Choroid plexus epithelial cell (primary cell): ENCODE measurements at places on chromosomes 5 and 9.
A peak's percentile ranks its signal among the peaks of the same experiment; 100 is the strongest.

- no peak for DNase-seq
These were observed 111.2 kb upstream of the IER5L start for GRCh38 chr9:129289131-129289731.

DNA sequence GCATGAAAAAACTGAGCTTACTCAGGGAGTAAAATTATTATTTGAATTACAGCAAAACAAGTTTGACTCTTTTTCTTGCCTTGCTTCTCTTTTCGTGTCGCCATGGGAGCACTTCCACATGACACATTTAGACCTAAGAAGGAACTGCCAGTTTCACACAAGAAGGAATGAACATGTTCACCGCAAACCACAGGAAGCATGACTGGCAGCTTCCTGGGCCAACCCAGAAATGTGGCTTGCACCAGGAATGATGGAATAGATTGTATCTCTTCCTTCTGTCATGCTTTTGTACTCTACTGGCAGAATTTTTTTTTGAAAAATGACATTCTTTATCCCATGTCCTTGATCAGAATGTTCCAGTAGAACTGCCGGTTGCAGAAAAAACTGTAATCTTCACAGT lies 32.9 kb upstream of the MAN2A1 start:
- peak; percentile 80 for DNase-seq

GRCh38 chr5:43245724-43246385 lies 53.8 kb downstream of the NIM1K start:
- no peak for DNase-seq

- no peak for DNase-seq
These were observed 617.9 kb upstream of the CDH18 start for GRCh38 chr5:20605732-20606525.

GRCh38 chr5:140169410-140169809 lies 5.6 kb upstream of the CYSTM1 start:
- DNase-seq: peak; percentile 58

- DNase-seq: no peak
These were observed 181.3 kb downstream of the GRIA1 start for GRCh38 chr5:153671653-153672346.

DNA sequence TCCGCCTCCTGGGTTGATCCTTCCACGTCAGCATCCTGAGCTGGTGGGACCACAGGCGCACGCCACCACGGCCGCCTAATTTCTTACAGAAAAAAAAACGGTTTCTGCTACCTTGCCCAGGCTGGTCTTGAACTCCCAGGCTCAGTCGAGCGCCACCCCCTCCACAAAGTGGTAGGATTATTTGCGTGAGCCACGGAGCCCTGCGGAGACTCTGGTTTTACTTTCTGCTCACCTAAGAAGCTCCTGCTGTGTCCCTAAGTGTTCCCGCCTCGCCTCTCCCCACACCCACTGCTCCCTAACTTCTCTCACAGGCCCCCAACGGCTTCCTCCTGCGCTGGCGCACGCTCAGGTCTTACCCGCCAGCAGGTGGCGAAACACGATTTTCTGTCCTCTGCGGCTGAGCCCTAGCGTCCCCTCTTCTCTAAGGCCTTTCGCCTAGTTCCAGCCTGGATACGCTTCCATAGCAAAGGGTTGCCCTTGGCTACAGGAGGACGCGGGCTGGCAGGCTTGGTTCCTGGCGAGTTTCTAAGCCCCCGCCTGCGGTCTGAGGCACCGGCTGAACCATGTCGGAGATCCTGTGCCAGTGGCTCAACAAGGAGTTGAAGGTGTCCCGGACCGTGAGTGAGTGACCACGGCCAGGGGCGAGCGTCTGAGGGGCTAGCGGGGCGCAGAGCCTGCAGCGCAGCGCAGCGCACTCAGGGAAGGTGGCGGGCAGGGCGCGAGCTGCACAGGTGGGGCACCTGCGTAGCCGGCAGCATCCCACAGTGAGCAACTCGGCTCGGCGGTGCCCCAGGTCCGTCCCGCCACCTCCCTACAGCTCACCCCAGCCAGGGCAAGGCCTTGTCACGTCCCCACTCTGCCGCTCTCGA lies at the start of gene SPEF2:
Gene SPEF2 (plus strand): TSS at position 429 of the 869 bp plus-strand sequence. CDS start 135 bp downstream, at position 564.
- DNase-seq: peak; percentile 93

DNA sequence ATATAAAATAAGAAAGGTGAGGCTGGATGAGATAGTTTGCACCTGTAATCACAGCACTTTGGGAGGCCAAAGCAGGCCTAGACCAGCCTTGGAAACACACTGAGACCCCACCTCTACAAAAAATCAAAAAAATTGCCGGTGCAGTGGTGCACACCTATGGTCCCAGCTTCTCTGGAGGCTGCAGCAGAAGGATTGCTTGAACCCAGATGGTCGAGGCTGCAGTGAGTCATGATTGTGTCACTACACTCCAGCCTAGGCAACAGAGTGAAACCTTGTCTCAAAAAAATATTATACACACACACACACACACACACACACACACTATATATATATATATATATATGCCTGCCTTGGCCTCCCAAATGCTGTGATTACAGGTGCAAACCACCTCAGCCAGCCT lies 1.3 kb downstream of the SLC35D2 start:
- DNase-seq: no peak

- DNase-seq: no peak
These were observed 373.6 kb downstream of the NTRK2 start for GRCh38 chr9:85042981-85043647.

- DNase-seq: no peak
These were observed 573 bp upstream of the SPATA24 start for GRCh38 chr5:139404484-139404840.

GRCh38 chr5:33725806-33726205 lies 166.0 kb downstream of the ADAMTS12 start:
- DNase-seq: no peak

DNA sequence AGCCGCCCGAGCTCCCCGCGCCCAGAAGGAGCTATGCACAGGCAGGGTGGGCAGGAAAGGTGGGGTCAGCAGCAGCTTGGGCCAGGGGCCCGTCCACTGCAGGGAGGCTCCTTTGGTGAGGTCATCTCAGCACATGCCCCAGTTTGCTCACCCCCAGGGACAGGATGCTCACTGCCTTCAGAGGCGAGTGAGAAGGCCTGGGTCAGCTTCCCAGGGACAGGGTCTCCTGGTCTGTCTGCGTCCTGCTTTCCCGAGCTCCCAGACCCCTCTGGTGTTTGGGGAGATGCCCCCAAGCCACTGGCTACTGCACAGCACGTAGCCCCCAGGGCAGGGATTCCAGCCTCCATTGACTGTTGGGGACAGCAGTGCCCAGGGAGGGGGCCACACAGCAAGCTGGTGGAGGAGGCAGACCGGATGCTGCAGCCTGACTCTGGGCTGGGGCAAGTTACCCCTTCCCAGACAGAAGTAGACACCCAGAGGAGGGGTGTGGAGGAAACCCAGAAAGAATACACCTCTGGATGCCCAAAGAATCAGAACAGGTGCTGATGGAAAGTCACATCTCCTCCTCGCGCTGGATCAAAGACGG lies 581 bp upstream of the SARDH start:
- no peak for DNase-seq
